RPMI7951 (cell line): ENCODE measurements at places on chromosomes 1 and 21. TPM values are rescaled to one million over a fixed set of nuclear protein-coding genes. Genes with fewer than 3 reads are reported as not detected.

DNA sequence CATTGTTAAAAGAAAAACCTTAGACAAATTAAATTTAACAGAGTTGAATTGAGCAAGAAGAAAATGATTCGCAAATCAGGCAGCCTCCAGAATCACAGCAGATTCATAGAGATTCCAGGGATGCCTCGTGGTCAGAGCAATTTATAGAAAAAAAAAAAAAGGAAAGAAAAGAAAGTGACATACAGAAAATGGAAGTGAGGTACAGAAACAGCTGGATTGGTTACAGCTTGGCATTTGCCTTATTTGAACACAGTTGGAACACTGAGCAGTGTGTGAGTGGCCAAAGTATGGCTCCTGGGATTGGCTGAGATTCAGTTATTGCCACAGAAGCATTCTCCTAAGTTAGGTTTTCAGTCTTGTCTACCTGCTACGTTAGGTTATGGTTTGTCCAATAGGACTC is 9.1 kb upstream of the C21orf91 start:
- DNase-seq: peak; percentile 10

DNA sequence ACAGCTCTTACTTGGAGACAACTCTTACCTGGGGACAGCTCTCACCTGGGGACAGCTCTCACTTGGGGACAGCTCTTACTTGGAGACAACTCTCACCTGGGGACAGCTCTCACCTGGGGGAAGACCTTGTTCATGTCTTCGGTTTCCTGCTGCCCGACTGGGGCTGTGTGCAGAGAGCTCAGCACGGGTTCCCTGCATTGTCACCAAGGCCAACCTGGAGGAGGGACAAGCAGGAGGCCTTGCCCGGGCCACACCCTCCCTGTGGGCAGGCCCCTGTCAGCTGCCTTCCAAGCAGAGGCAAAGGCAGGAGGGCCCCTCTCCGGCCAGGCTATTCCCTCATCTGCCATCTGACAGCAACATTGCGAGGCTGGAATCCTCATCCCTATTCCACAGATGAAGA is at the start of gene LDLRAD1:
Gene LDLRAD1, minus strand, starts transcription at position 208 of the 400 bp plus-strand sequence. Its CDS starts 74 bp downstream, at position 134.
- no peak for DNase-seq

DNA sequence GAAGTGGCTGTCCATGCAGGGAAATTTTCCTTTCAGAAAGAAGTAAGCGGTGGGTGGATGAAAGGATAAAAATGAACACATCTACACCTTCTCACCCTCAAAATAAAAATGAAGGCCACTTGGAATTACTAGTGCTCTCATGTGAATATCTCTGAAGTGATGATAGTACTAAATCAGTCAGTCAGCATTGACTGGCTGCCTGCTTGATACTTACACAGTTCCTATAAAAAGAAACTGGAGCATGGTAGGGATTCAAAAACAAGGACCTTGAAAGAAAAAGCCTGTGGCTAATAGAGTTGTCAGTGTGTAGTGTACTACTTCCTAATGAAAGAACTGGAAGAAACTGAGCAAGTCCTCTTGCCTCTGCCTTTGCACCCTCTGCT is 239.7 kb downstream of the HLX start:
- DNase-seq: no peak

Gene MAB21L3
- total RNA-seq: not detected in 2 replicates

Gene CNST
- 12.0 and 12.3 TPM in 2 replicates for total RNA-seq

DNA sequence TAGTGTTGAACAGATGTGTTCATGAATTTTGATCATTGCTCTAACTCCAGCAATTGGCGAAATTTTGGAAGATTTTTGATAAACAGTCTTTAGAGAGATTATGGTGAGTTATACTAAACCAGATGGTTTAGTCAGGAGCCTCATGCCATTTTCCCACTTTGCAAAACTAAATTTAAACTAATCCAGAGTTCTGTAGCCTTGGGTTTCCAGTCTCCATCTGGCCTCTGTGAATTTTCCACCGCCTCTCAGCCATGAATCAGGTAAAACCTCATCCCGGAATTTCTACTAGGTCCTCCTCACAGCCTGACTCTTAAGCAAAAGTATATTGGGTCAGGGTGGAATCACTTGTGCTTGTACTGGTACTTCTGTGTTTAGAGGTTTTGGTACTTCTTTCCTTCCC is 44.8 kb downstream of the CLEC20A start:
- DNase-seq: no peak

- peak; percentile 75 for DNase-seq
Measured at GRCh38 chr21:45295576-45296365, 8.1 kb upstream of the POFUT2 start.

DNA sequence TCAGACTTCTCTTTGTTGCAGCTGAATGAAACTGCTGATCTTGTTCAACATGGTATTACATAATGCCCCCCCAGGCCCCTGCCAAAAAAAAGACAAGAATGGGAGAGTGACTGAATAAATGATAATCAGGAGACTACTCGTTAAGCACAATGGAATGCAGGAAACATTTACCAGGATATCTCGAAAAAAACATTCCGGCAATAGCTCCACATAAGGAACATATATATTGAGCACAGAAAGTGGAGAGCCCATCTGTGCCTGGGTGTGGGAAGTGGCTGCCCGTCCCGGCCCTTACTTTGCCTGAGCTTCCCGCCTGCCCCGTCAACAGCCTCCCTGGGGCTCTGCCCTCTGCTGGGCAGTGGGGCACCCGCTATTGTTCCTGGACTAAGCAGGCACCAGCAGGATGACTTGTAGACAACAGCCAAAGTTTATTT is 13.3 kb downstream of the TRIM11 start:
- DNase-seq: peak; percentile 38

- no peak for DNase-seq
Measured at GRCh38 chr1:226610671-226611070, 62.1 kb downstream of the STUM start.

DNA sequence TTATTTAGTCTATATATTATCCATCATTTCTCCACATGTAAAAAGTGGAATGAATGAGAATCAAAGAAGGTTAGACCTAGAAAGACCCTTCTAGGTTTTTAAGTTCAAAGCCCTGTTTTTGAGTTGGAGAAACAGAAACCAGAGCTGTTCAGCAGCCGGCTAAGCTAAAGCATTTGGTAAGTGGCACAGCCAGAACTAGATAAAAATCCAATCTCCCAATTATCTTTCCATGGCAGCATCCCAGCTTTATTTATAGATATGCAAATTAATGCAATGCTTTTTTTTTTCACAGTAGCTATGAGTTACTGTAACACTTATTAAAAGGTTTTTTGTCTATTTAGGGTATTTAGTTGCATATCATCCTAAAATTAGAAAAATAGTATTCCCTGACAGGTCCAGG is 85.1 kb downstream of the NIBAN1 start:
- DNase-seq: no peak

Gene MACF1
- 82.3 and 88.4 TPM in 2 replicates for total RNA-seq

Gene MRPS15
- 116 and 139 TPM in 2 replicates for total RNA-seq

Gene ANKRD35
- 0.12 TPM in 1 of 2 replicates, not detected in the other for total RNA-seq

GRCh38 chr1:116258668-116259419 is 114.2 kb upstream of the ATP1A1 start:
- no peak for DNase-seq

- DNase-seq: no peak
Measured at GRCh38 chr1:162206749-162207635, 137.5 kb downstream of the NOS1AP start.

DNA sequence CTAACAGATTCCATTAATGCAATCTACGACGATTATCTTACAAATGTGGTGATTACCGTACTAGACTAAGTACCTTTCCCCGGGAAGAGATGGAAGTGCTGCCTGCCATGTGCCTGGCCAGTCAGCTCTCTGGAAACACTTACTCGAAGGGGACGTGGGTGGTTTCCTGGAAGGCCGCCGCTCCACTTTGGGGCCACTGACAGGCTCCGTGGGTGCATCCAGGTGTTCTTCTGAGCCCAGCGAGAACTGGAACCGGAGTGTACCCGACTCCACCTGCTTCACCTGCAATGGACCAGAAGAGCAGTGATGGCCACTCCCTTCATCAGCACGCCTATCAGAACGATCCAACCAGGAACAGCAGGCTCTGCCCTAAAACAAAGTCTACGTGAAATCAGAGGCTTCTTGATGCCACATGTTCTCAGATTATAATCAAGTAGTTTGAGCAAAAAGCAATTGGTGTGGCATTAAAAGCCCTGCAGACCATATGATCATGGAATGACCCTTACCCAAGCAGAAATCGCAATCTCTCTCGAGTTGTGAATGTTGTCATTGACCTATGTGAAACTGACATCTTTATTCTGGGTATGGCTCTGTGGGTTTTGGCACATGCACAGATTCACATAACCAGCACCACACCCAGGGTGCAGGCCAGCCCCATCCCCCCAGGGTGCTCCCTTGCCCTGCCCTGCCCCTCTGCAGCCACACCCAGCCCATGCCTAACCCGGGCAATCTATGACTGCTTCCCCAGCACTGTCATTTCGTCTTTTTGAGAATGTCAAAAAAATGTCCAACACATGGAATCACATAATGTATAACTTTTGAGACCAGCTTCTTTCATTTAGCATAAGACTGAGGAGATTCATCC is 64.5 kb downstream of the NPHP4 start:
- DNase-seq: no peak

Gene HAX1
- total RNA-seq: 107 and 122 TPM in 2 replicates

- DNase-seq: peak; percentile 23
Measured at GRCh38 chr1:159055181-159055641, 21.4 kb downstream of the AIM2 start.

DNA sequence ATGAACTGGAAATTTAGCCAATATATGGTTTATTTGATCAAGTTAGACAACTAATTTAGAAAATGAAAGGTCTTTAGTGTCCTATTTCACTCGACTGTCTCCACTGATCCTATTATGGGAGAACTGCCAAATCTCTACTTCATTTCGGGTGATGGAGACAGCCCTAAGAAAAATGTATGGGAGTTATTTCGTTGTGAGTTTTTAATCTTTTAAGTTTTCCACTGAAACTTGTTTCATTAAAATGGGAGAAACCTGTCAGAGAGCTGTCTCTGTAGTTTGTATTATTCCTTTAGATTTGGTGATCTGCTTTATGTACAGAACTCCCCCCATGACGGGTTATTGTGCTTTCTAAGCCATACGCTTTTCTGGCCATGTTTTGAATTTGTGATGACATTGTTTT is 899.7 kb downstream of the ADGRL2 start:
- no peak for DNase-seq

- DNase-seq: peak; percentile 75
Measured at GRCh38 chr1:42957880-42958487, 684 bp downstream of the SLC2A1 start.

DNA sequence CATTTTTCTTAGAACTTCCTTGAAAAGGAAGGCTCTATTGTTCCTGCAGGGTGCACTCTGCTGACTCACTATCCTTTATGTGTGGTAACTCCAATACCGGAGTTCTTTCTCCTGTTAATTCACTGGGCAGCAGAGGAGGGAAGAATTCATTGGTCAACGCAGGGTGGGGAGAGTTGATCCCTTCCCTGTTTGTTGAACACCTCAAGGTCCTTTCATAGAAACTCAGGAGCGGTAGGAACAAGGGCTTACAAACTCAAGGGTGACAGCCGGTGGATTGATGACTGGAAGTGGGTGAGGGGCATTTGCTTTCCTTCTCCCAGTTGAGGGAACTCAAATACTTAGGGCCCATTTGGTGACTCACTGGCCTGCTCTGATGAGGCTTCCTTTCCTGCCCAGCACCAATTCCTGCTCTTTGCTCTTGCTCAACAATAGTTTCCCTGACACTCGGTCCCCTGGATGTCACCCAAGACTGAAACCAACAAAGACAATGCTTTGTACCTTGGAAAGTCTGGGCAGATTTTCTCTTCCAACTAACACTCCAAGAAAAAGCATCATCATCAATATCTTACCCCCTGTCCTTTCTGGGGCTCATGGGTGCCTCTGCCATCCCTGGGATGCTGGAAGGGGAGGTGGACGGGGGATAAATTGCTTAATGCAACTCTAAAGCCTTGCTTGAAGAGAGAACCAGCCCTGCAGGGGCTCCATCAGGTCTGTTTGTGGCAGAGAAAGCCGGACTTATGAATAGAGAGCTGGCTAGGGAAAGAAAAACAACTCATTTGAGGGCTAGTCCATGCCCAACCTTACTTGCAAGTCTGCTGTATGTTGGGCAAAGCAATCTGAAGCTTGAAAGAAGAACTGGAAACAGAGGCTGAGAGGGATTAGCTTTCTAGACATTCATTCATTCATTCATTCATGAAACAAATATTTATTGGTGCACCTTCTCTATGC is 9.3 kb downstream of the SLC26A9 start:
- DNase-seq: peak; percentile 83

Gene E2F2
- 4.2 and 4.7 TPM in 2 replicates for total RNA-seq

DNA sequence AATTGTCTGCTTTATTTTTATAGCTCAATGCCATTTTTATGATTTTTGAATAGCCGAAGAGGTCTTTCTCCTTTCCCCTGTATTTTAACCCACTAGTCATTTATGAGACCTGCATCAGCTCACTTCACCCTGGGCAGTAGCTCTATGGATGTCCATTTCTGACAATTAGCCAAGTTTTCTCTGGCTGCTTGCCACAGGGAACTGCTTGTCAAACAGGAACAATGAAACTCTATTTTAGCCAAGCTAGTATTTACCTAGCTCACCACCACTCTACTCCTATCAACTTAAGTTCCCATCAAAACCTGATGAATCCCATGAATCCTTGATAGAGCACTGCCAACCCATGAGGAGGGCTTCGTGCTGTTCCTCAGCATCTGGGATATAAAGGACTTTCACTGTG is 406.7 kb downstream of the RWDD3 start:
- no peak for DNase-seq

GRCh38 chr1:56817716-56818463 is 1.3 kb downstream of the FYB2 start:
- no peak for DNase-seq

DNA sequence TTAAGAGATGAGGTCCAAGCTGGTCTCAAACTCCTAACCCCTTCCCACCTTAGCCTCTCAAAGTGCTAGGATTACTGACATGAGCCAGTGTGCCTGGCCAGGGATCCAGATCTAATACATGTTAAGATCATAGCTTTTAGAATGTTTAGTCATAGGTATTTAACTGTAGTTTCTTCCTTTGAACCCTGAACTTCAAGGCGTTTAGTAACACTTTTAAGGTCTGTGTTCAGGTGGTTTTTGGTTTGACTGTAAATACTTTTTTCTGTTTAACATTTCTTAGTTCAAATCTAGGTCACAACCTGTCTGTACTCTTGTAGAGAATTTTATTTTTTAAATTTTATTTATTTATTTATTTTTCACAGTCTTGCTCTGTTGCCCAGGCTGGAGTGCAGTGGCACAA is 28.1 kb downstream of the RAP1A start:
- DNase-seq: no peak

Gene ID3
- total RNA-seq: 83.1 and 90.8 TPM in 2 replicates

DNA sequence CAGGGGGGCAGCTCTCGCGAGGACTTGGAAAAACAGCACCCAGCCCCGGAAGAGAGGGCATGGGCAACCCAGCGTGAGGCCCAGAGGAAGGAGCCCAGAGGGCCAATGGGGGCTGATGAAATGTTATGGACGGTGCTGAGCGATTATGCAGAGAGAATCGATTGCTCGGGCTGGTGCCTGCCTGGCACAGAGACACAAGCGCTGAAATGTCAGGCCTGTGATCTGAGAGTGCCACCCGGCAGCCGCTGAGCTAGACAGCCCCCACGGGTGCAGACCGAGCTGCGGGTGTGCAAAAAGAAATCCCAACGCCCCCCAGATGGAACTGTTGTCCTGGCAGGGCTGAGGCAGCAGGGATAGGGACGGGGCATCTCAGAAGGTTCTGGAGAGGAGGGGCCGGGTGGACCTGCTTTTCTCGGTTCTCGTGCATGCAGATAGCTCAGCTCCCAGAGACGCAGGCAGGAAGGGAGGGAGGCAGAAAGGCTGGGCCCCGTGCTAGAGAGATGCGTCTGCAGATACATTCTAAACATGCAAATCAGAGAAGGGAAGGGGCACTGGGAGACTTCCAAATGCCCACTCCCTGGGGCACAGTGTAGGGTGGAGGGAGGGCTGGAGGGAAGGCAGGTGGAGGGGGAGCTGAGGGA is 41.5 kb downstream of the TAS1R2 start:
- no peak for DNase-seq

GRCh38 chr21:35226968-35227744 is 178.1 kb upstream of the RUNX1 start:
- no peak for DNase-seq
